ENCODE measurements at places on chromosomes 6 and 20.

GRCh38 chr20:61758564-61759200 is 307.0 kb downstream of the TAF4 start:
- peaks cover 2% of the 10 kb centered on the region for H3K4me1 ChIP-seq
- no peak overlapping the region for H3K4me3 ChIP-seq
- H3K27ac ChIP-seq = no peak overlapping the region
- H3K36me3 ChIP-seq = no peaks in the 10 kb centered on the region
- no peak for DNase-seq

GRCh38 chr20:46552460-46553420 is 2.3 kb upstream of the OCSTAMP start:
- no peak for DNase-seq
- no peaks in the 10 kb centered on the region for H3K27me3 ChIP-seq
- no peak overlapping the region for H3K27ac ChIP-seq

DNA sequence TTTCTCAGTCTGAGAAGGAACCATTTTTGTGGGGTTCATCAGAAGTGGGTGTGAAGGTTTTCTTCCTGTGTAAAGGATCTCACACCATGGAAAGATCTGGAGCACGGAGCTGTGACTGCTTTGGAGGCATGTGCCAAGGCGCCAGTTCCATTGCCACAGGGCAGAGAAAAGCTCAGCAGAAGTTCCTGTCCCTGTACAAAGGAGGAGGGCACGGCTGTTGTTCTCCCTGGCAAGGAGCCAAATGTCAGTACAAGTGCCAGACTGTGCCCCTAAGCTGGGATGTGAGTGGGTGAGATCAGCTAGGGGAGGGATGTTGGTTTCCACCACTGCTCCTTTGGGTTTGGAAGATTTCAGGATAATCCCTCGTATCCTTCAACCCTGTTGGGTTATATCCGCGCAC is 117.3 kb downstream of the CRYBG1 start:
- DNase-seq = no peak
- no peak overlapping the region for H3K27ac ChIP-seq
- no peak overlapping the region for H3K4me3 ChIP-seq
- no peaks in the 10 kb centered on the region for H3K27me3 ChIP-seq

GRCh38 chr20:61993058-61993457 is 72.6 kb downstream of the TAF4 start:
- DNase-seq = no peak
- no peak overlapping the region for H3K27ac ChIP-seq
- peaks cover 68% of the 10 kb centered on the region for H3K36me3 ChIP-seq

DNA sequence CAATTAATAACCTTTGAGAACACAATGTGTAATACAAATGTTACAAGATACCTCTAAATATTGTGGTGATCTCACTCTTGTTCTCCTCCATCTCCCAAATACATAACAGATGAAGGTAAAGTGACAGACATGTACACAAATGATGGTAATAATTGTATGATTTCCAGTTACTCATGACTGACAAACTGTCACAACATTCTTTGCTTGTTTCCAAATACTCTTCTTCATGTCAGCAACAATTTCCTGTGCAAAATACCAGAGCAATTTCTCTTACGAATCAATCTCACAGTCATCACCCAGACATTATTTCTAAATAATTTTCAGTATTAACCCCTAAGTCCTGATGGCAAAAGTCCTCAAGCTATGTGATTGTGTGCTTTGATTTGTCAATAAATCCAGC is 92.9 kb downstream of the RPS12 start:
- H3K4me3 ChIP-seq = no peak overlapping the region
- no peaks in the 10 kb centered on the region for H3K36me3 ChIP-seq
- H3K4me1 ChIP-seq = peaks cover 2% of the 10 kb centered on the region
- H3K27me3 ChIP-seq = peaks cover 2% of the 10 kb centered on the region

GRCh38 chr20:23061734-23062561 is 12.5 kb upstream of the THBD start:
- DNase-seq = no peak
- H3K27ac ChIP-seq = no peak overlapping the region
- no peak overlapping the region for H3K4me3 ChIP-seq
- H3K36me3 ChIP-seq = no peaks in the 10 kb centered on the region
- H3K27me3 ChIP-seq = peaks cover 5% of the 10 kb centered on the region

DNA sequence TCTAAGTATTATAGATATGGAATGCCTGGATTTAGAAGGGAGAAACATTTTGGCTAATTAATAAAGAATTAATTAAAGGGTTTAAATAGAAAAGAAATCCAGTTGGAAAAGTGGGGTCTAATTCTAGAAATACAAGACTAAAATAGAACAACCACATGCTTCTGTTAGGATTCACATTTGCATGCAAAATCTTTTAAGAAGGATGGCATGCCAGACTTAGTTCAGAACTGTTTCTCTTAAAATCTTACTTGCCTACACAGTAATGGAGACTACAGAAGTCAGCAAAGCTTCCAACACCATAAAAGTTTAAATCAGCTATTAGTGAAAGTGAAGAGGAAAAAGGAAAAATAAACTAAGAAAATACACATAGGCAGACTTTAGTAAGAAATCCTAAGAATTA is 32.7 kb upstream of the KATNA1 start:
- H3K36me3 ChIP-seq = peaks cover 11% of the 10 kb centered on the region
- no peak overlapping the region for H3K4me3 ChIP-seq
- no peak overlapping the region for H3K27ac ChIP-seq
- H3K27me3 ChIP-seq = no peaks in the 10 kb centered on the region
- H3K4me1 ChIP-seq = peaks cover 4% of the 10 kb centered on the region

- no peak overlapping the region for H3K4me3 ChIP-seq
- H3K27me3 ChIP-seq = peaks cover 1% of the 10 kb centered on the region
- no peaks in the 10 kb centered on the region for H3K4me1 ChIP-seq
- no peaks in the 10 kb centered on the region for H3K36me3 ChIP-seq
Measured at GRCh38 chr6:112503091-112503596, 156.0 kb downstream of the RFPL4B start.

DNA sequence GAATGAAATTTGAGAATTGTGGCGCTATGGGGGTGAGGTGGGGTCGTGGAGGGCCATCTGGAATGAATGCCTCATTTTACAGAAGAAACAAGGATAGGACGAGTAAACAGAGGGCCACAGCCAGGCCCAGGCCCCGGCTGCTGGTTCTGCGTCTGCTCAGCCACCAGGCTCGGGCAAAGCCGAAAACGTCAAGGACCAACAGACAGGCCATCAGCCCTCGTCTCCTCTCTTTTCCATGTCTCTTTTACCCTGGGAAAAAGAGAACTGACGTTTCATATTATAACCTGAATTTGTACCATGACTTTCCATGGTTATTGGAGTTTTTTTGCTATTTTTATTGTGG is 212.4 kb upstream of the ARID1B start:
- peaks cover 9% of the 10 kb centered on the region for H3K4me1 ChIP-seq
- no peak for DNase-seq
- H3K27ac ChIP-seq = no peak overlapping the region
- H3K4me3 ChIP-seq = no peak overlapping the region
- peaks cover 11% of the 10 kb centered on the region for H3K27me3 ChIP-seq

DNA sequence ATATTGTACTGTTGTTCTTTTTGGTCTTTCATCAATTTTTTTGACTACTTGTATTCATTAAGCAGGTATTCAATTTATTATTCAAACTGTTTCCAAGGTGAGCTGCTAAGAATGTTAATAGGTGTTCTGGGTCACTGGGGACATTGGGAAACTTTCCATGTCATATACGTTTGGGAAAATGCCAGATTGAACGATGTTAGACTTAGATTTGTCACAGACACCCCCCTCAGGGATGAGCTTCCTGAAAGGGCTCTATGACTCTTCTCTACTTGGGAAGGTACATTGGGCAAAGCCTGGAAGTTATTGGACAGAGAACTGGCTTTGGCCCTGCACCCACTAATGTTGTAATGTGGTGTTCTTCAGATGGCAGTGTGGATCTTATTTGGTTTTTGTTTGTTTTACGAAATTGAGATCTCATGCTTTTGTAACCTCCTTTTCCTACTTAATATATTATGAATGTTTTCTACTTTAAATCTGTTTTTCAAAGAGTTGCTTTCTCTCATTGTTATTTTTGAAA is 42.1 kb downstream of the PLCB4 start:
- H3K27me3 ChIP-seq = no peaks in the 10 kb centered on the region
- no peaks in the 10 kb centered on the region for H3K4me1 ChIP-seq
- H3K36me3 ChIP-seq = no peaks in the 10 kb centered on the region
- no peak overlapping the region for H3K27ac ChIP-seq
- no peak overlapping the region for H3K4me3 ChIP-seq

- no peak overlapping the region for H3K27ac ChIP-seq
- H3K27me3 ChIP-seq = peaks cover 3% of the 10 kb centered on the region
- no peaks in the 10 kb centered on the region for H3K4me1 ChIP-seq
- no peaks in the 10 kb centered on the region for H3K36me3 ChIP-seq
Measured at GRCh38 chr6:145544041-145544440, 191.3 kb downstream of the EPM2A start.

DNA sequence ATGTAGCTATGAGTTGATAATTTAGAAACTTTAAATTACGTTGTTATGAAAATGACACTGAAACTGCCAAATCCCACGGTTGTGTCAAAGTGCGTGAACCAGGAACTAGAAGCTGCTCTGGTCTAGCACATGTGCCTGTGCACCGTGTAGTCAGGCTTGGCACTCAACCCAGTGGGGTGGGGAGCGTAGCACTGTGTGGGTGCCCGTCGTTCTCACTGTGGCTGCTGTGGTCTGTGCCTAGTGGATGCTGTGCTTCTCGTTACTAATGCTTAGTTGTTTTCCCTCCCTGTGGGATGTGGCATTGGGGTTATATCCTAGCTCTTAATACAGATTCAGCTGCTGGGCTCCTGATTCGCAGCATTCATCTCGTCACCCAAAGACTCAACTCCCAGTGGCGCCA is 46.2 kb upstream of the ADIG start:
- DNase-seq = no peak
- no peaks in the 10 kb centered on the region for H3K27me3 ChIP-seq
- H3K27ac ChIP-seq = no peak overlapping the region
- H3K4me3 ChIP-seq = no peak overlapping the region
- H3K36me3 ChIP-seq = peaks cover 43% of the 10 kb centered on the region
- no peaks in the 10 kb centered on the region for H3K4me1 ChIP-seq

GRCh38 chr20:24987873-24988835 is 4.4 kb downstream of the APMAP start:
- no peak overlapping the region for H3K27ac ChIP-seq
- no peak for DNase-seq
- H3K4me1 ChIP-seq = peaks cover 16% of the 10 kb centered on the region

DNA sequence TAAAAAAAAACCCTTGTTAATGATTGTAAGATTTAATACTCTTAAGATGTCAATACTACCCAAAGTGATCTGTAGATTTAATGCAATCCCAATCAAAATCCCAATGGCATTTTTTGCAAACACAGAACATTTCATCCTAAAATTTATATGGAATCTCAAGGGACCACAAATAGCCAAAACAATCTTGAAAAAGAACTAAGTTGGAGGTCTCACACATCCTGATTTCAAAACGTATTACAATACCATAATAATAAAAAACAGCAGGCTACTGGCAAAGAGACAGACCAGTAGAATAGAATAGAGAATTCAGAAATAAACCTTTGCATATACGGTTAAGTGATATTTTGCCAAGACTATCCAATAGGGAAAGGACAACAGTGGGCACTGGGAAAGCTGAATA is 331.9 kb upstream of the JARID2 start:
- no peak for DNase-seq
- H3K36me3 ChIP-seq = no peaks in the 10 kb centered on the region

Data from memory B cell (primary cell).